ENCODE measurements at places on chromosomes 4 and X.

GRCh38 chr4:111501946-111502345 lies 643.3 kb upstream of the FAM241A start:
- no peak for DNase-seq

DNA sequence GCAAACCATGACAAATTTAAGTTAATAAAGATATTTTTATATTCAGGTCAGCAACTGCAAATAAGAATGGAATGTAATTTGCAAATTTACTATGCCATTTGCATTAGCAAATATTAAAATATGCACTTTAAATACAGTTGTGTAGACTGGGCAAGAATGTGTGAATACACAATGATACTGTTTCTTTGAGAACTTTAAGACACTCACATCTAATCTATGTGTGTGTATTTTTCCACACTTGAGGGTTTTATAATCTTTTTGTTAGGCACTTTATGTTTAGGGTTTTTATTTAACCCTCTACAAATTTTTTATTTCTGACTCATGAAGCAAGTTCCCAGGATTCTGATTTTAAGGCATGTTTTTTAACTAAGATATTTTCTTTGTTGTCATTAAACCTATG lies 23.9 kb upstream of the NDNF start:
- DNase-seq = no peak

DNA sequence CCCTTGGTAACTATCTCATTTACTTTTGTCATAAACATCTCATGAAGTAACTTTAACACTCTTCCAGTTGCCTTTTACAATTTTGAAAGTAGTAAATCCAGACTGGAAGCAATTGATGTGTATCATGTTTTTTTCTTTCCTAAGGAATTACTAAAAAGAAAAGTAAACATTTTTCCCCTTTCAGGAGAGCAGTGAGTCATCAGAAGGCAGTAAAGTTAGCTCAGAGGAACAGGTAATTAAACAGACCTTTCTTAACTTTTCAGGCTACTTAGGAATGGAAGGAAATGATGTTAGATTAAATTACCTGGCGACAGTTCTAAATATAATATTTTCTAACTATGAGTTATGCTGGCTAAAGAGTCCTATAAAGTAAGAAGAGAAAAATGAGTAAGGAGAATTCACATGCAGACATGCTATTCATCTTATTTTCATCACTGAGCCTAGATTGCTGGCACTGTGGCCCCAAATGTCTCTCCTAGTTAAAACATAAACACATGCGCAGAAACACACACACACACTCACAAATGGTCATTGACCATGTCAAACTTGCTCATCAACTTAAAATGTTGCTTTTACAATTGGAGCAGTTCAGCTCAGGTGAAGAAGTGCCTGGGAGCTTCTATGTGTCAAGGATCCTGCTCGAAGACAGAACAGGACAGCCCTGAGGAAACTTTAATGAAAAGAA lies 9.3 kb downstream of the DMP1 start:
- DNase-seq = no peak

DNA sequence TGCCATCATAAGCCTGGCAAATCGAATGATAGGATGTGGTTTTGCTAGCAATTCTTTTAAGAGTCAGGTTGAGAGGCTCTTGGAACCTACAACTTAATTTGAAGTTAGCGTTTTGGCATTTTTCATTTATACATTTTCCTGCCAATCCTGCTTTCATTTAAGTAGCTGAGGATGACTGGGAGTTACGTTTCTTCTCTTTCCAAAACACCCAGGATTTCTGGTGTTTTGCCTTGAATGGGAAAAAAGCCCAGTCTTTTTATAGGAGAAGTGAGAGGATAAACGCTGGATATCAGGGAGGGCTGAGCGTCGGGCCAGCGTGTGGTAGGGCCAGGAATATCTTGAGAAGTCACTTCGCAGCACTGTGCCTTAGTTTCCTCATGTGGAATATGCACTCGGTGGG lies 174.2 kb upstream of the HAND2 start:
- no peak for DNase-seq

DNA sequence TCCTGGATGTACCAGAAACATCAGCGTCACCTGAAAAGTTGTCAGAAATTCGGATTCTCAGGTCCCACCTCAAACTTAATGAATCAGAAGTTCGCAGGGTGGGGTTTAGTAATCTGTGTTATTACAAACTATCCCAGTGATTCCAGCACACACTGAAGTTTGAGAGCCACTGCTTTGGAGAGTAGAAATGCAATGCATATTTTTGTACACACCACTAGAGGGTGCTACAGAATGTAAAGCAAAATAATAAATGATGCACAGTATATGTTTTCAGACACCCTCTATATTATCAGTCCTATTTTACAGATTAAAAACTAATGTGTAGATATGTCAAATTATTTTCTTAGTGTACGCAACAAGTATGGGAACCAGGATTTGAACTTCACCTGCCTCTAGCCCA lies 2.4 kb upstream of the MORF4L2 start:
- DNase-seq = peak; percentile 24

GRCh38 chrX:38233891-38234667 lies 13.4 kb upstream of the SRPX start:
- no peak for DNase-seq

- peak; percentile 34 for DNase-seq
These were observed 75.9 kb upstream of the CAMK2D start for GRCh38 chr4:113837397-113837796.

- no peak for DNase-seq
These were observed 6.1 kb upstream of the SMPX start for GRCh38 chrX:21764008-21764407.

Measured in GM10248 (cell line).